ENCODE measurements at places on chromosomes 1 and 21.
A peak's percentile ranks its signal among the peaks of the same experiment; 100 is the strongest.

DNA sequence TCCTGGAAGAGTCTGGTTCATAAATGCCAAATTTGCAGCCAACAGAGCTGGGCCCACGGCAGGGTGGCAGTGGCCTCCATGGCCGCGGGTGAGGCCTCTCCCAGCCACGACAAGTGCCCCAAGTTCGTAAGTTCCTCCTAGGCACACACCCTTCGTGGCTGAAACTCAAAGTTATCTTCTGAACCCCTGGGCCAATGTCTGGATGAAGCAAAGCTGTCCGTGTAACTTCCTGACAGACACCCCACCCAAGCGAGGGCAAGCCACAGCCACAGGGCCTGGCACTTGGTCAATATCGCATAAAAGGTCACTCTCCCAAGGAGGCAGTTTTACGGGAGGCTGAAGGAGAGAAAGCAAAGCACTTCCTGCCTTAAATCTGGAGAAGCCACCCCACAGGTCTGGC is 27.8 kb upstream of the GPR153 start:
- no peak for DNase-seq

DNA sequence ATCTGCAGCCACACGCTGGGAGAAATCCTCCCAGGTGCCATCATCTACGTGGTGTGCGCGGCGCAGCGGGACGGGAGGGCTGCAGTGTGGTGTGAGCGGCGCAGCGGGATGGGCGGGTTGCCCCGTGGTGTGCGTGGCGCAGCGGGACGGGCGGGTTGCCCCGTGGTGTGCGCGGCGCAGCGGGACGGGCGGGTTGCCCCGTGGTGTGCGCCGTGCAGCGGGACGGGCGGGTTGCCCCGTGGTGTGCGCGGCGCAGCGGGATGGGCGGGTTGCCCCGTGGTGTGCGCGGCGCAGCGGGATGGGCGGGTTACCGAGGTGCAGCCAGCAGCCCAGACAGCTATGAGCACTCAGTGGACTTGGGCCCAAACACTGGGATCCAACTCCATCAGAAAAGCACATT is 4.7 kb downstream of the WRAP73 start:
- DNase-seq = no peak

- no peak for DNase-seq
Observed at GRCh38 chr1:219670426-219671149, 57.7 kb upstream of the ZC3H11B start.

DNA sequence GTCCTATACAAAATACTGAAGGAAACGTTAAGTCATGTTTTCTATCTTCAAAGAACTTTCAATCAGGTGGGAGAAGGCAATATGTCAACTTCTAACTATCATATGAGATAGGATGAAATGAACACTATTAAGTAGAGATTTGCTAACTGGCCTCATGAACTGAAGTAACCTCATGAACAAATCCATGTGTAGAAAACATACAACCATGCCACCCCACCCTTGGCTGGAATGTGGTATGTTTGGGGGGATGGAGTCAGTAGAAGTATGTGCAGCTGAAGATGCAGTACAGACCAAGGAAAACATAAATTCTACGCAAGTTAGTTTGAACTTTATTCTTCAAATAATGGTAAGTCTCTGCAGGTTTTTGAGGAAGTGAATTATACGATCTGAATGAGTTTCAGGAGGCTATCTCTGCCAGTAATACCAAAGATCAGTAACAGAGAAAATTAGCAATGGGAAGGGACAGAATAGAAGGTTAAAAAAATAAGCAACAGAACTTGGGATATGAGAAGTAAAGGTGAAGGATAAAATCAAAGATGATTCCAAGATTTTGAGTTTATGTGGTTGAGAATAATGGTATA is 4.5 kb downstream of the TRMT1L start:
- no peak for DNase-seq

GRCh38 chr1:43584204-43584603 is 53.5 kb downstream of the PTPRF start:
- no peak for DNase-seq

DNA sequence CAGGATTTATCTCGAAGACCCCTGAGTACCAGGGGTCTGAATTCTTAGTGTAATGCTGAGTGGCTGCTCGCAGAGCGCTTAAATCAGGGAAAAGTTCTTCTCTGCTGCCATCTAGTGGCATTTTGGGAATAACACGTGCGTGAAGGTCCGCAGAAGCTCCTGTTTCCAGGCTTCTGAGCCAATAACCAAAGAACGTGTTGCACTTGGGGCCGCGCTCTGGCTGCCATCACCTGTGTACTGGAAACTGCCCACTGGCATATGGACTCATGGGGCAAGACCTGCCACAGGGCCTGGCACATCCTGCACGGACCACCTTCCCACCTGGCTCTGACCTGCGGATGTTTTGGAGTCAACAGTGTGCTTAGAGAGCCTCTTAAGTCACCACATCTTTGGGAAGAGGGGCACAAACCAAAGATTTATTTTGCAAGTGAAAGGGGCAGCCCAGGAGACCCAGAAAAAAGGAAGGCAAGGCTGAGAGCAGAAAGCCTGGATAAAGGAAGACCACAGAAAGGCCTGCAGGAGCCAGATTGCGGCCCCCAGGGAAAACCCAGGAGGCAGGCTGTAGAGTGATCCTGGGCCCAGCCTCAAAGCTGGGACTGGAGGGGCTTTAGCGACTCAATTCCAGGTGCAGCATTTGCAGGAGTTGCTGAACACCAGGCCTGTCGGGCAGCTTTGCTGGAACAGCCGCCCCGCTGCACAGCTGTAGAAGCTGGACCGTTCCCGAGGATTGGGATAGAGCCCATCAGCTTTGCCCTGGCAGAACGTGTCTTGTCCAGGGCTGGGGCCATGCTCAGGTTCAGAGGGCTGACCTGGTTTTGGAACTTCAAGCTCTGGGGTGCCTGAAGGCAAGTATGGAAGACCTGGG is 13.0 kb downstream of the CHIT1 start:
- DNase-seq = no peak

DNA sequence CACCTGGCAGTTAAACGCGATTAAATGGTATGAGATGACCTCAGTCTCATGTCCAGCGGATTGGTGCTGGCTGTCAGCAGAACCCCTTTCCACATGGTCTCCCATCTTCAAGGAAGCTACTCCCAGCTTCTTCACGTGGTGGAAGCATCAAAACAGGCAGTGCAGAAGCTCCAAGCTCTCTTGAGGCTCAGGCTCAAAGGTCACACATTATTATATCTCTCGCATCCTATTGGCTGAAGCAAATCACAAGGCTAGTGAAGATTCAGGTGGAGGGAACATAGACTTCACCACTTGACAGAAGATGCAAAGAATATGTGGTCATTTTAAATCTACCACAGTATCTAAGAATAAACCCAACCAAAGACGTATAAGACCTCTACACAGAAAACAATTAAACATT is 181.9 kb downstream of the VPS13D start:
- DNase-seq = no peak

DNA sequence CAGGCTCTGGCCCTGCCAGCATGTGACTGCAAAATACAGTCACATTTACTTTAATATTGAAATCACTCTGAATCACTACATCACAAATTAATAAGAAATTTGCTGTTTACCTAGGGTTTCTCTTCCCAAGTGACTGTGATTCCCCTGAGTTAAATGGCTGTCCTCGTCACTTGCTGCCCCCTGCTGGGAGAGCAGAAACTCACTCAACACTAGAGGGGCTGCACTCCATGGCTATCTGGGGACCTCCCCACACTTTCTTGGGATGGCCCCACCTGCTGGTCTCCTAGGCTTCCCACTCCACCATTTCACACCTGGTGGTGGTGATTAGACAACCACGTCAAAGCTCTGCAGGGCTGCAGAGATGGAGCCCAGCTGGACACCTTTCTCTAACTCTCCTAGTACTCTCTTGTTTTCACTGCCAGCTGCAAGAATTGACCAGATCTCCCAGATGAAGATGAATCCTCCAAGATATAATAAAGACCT is 63.4 kb downstream of the CD2 start:
- peak; percentile 47 for DNase-seq

DNA sequence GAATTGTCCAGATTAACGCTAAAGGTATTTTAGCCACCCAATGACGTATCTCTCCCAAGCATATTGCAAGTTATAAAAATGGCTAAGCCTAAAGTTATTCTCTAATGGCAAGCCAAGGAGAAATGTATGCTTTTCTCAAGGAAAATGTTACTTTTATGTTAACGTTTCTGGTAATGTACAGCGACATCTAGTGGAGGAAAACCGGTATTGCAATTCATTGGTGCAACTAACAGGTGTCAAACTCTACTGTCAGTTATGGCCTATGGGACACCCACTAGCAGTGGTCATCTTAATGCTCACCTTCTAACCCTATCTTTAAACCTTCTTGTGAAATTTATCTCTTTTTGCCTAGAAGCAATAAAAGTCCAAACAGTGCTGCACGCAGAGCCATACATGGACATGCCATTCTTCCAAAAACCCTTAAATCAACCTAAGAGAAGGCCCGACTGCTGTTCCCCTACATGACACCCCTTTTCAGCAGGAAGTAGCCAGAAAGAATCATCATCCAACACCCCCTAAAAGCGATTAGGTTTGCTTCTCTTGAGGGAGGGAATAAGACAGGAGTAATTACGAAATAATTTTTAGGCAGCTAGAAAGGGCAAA is 68.7 kb upstream of the LRIF1 start:
- no peak for DNase-seq

DNA sequence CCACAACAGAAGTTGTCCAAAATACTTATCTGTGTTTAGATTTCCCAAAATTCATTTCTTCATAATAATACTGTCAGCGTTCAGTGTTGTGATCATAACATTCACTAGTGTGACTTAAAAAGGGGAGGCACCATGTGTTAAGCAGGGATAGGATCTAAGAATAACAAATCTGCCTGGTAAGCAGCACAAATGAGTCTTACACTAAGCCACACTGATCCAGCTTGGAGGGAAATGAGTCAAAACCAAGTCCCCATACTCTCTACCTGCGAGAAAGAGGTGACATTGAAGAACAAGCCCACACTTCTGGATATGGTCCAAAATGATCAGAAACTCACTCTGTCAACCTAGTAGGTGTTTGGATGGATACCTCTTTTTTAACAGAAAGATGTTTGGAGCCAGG is 145.5 kb downstream of the CRB1 start:
- DNase-seq = no peak

DNA sequence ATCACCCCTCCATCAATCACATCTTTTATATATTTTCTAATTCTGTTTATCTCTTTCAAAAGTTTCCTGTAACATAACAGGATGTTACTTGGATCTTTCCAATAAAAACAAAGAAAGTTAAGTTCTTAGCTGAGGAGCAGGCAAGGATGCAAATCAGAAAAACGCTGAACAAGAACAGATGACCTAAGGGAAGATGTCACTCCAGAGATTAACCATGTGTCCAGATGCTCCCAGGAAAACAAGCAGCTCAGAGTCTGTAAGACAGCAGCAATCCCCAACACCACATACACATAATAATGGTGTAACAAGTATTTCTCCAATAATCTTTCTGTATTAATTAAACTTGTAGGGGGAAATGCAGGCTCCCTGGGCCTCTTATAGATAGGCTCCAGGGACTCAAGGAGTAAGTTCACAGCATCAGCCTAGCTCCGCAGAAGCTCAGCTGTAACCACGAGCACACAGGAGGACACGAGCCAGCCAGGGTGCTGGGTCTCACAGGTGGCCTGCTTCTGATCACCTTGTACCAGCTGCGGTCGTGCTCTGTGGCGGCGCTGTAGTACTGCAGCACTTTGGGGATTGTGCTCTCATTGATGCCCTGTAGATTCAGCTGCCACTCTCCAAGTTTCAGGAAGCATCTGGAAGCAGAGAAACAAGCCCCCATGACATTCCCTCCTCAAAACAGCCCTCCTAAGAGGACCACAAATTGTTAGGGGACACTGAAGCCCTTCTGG is 33.1 kb upstream of the EXOSC10 start:
- DNase-seq = no peak

GRCh38 chr1:226549937-226550671 is 1.5 kb downstream of the STUM start:
- no peak for DNase-seq

- DNase-seq = no peak
Observed at GRCh38 chr1:5814046-5814619, 178.1 kb downstream of the NPHP4 start.

GRCh38 chr1:187264995-187265602 is 436.4 kb downstream of the PLA2G4A start:
- DNase-seq = no peak

DNA sequence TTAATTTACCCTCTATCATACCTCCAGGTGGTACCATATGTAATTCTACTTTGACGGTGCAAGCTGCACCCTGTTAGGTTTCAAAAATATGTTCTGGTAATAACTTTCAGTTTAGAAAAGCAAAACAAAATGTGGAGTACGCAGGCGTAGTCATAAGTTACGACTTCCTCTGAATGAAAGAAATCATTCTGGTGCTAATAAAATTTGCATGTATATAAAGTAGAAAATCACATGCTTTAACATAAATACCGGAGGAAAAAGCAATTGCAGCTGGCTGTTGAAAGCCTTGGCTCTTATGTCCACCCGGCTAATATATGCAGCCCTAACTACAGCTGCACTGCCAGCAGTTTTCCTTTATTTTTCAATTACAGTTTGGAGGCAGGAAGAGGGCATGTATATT is 65.2 kb upstream of the TMPRSS15 start:
- DNase-seq = no peak

- DNase-seq = no peak
Observed at GRCh38 chr1:54453509-54453908, 47.3 kb upstream of the SSBP3 start.

DNA sequence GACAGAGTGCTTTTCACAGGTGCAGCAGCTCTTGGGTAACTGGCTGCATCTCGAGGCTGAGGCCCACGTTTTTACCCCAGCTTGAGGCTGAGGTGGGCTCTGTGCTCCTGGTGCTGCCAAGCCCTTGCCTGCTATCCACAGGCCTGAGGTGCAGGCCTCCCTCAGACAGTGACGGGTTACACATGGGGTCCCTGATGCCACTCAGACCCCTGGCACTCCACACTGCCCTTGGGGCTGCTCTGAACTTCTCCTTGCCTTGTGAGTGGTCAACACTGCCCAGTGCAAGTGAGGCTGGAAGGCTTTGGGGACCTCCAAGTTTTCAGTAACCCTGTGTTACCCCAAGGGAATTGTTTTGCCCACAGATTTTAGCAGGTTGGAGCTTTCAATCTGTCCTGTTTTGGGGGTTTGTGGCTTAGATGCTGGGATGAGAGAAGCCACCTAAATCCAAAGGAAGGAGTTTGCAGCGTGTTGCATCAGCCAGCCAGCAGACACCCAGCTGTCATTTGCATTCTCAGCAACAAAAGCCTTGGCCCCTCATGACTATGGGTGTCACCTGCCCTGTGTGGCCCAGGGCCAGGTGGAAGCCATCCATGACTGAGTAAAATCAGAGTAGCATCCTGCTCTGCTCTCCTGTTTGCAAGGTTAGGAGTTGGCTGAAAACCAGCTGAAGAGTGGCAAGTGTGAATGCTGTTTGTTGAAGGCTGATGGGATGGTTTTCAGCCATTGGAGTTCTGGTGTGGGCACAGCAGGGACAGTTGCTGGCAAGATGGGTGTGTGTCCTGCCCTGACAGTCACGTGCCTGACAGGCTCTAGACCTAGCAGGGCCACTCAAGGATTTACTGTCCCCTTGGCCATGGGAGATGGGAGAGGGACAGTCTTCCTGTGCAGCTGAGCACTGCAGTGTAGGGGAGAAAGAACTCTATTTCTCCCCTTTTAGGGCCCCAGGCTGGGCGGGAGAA is 3.2 kb downstream of the RNF187 start:
- no peak for DNase-seq

All from activated CD4-positive, CD25-positive, alpha-beta regulatory T cell (primary cell).